Hematopoietic multipotent progenitor cell treated with erythropoietin and hydrocortisone succinate and interleukin-3 and kit ligand, for 8 days (in vitro differentiated cells): ENCODE measurements at places on chromosomes 4 and X.

- DNase-seq = no peak
These were observed 237.3 kb downstream of the USP46 start for GRCh38 chr4:52421811-52422213.

GRCh38 chrX:14084466-14084865 is 54.8 kb upstream of the GEMIN8 start:
- no peak for DNase-seq

GRCh38 chr4:76689145-76689817 is 208.7 kb downstream of the SOWAHB start:
- no peak for DNase-seq

DNA sequence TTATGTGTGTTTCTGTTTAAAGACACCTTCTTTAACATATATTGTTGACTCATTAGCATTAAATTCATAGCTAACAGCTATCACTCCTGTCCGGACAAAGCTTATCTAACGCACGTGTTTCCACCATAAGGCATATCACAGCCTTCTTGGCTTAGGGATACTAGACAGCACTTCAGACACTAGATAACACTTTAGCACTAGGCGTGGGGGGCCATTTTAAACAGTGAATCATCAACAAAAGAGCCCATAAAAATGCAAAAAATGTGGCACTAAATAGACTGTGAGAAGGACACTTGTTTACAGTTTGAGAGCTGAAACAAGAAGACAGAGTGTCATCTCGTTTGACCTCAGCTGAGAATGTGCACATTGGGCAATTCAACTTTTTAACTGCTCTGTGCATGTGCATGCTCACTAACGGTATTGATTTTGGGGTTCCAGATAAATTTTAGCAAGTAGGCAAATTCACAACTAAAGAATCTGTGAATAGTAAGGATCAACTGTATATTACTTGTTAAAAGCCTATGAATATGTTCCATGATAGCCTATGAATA is 58.9 kb upstream of the RAI2 start:
- DNase-seq = peak; percentile 79

GRCh38 chrX:68945081-68945602 is 116.3 kb downstream of the EFNB1 start:
- no peak for DNase-seq

- DNase-seq = no peak
These were observed 1047.9 kb downstream of the RPA4 start for GRCh38 chrX:97931586-97931985.

DNA sequence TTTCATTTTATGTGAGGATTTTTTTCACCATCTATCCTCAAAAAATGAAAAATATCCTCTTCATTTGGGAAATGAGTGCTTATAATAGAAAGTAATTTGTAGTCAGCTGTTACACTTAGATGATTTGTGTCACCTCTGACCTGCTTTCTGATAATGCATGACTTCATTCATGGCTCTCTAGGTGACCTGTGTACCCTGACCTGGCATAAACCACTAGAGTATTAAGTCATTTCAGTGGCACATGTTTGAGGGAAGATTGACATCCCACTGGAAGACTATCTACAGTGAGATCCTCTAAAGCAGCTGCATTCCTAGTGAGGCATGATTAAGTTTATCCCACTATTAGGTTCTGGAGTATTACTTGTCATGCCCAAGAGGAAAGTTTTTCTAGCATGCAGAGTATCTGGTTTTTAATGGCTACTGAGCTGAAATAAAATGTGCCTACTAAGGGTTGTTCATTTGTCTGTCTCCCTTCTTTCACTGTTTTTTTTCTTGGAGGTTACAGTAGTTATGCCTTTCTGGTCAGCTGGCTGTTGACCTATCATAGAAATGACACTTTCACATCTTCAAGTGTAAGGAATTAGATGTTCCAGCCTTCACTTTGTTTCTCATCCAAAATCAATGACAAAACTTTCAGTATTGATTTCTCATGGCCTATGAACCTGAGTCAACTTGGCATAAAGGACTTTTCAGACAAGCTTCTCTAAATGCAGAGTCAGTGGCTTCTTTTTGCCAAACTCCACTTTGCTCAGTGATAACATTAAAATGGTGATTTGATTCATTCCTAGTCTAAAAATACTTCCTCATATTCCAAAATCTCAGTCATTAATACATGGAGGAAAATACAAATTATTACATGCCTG is 33.1 kb downstream of the TET2 start:
- DNase-seq = no peak

GRCh38 chrX:149830192-149830873 is 48.6 kb downstream of the MAGEA9 start:
- DNase-seq = peak; percentile 7

DNA sequence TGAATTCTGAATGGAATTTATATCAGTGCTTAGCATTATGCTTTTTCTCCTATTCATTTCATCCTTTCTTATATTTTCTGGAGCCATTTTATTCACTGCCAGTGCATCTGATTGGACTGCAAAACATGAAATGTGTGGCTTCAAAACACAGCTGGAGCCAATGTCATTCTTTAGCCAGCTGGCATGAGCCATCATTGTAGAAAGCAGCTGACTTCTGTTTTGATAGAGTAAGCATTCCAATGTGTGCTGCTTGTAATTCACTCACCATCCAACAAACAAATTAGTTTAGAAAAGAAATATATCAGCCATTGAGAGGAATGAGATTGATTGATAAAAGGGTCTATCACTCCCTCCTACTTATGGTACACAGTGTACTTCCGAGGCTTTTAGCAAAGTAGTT is 2616.0 kb downstream of the ARAP2 start:
- DNase-seq = no peak

DNA sequence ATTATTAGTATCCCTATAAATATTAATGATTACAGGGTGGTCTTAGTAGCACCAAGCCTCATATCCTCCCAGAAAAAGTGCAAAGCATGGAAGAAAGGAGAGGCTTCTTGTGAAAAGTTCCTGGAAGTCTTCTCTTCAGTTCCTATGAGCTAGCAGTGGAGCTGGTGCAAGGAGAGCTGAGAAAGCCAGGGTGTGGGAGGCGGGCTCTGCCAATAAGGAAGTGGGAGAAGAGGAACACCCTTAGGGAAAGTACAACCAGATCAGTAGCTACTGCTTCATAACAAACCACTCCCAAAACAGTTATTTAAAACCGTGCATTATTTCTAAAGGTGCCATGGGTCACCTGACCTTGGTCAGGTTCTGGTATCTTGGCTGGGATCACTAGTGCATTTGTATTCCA is 72.4 kb downstream of the MAP9 start:
- no peak for DNase-seq

DNA sequence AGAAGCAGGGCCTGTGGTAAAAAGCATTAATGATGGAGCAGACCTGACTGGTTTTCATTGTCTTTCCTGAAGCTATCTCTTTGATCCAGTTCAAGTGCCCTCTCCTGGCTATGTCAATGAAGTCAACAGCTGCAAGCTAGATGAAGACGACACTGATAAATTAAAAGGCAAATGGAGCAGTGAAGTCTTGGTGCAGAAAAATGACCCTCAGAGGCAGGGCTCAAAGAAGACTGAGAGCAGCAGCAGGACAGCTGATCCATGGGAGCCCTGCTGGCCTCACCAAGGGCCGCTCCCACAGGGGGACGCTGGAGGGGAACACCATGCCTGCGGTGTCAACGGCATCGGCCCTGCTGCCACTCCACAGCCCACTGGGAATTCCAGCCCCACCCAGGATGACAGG is 96.2 kb downstream of the RELL1 start:
- DNase-seq = no peak

GRCh38 chr4:181952478-181952877 is 290.7 kb upstream of the TENM3 start:
- no peak for DNase-seq

DNA sequence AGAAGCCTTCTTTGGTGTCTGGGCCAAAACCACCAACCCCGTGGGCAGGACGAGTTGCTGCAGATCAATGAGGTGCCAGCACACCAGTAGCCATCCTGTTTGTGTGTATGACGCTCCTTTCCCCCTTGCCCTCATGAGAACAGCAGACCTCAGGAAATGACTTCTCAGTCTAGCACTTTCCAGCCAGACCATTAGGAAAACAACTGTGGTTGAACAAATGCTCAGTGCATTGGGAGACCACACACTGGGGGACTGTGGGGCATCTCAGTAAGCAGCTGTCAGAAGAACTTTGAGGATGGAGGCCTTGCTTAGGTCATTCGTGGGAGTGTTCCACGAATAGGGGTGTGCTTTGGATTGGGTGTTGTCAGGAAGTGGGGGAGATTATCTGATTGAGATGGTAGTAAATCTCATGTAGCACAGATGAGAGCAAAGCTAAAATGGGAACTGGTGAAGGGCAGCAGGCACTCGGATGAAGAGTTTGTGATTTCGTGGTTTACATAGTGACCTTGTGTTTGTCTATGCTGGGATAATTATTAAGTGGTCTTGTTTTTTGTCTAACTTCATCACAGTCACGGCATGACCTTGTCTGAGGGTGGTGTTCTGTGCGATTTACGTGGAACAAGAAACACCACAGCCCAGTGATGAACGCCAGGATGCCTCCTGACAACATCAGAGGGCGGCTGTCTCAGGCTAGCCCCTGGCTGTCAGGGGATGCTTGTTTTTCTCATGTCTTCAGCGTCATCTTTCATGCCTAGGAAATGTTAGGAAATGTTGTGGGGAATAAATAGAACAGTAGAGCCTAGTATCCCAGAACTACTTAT is 70.1 kb downstream of the USP46 start:
- peak; percentile 5 for DNase-seq

DNA sequence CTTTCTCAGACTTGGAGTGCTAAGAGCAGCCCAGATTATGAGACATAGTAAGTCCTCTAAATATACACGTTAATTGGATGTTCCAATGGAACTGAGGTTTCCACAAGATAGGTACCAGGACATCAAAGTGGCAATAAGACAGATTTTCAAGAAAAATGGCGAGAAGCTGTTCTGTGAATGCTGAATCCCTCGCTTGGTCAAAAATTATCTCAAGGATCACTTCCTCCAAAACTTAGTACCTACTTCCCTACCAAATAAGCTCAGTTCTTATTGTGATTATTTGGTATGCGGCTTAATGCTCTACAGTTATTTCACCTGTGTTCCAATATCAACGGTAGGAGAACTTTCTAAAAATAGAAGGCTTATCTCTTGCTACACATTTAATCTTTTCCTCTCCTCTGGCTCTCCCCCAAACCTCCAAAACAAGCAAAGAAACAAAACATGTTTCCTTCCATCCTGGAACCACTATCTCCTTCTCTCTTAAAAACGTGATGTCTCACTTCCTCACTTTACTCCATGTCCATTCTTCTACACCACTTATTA is 14.7 kb downstream of the PDGFC start:
- DNase-seq = no peak

GRCh38 chrX:53088136-53088974 is 5.6 kb upstream of the KANTR start:
- DNase-seq = peak; percentile 55

DNA sequence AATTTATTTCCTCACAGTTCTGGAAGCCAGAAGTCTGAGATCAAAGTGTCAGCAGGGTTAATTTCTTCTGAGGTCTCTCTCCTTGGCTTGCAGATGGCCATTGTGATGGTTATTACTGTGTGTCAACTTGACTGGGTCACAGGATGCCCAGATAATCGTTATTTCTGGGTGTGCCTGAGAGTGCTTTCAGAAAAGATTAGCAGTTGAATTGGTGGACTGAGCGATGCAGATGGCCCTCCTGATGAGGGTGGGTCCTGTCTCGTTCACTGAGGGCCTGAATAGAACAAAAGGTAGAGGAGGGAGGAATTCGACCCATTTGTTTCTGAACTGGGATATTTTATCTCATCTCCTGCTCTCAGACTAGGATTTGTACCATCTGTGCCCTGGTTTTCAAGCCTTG is 15.7 kb downstream of the SMIM43 start:
- DNase-seq = peak; percentile 62

GRCh38 chr4:7815562-7815961 is 124.1 kb downstream of the AFAP1 start:
- DNase-seq = no peak
